ENCODE measurements at places on chromosomes 7 and 10.

DNA sequence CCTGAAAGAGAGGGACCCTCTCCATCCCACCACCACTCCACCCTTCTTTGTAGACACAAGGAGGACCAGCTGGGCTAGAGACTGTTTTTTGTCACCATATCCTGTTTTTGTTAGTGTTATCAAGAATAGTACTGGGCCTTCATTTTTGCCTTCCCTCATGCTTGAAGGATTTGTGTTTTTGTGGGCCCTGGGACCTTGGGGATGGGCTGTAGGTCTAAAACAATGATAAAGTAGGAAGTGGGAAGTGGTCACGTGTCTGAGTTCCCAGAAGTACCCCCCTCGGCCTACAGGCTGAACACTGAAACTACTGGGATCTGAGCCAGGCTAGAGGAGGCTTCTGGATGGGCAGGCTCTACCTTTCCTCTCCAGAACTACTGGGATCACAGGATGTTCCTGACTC, 8.9 kb downstream of the AGFG2 start:
- no peak for DNase-seq

DNA sequence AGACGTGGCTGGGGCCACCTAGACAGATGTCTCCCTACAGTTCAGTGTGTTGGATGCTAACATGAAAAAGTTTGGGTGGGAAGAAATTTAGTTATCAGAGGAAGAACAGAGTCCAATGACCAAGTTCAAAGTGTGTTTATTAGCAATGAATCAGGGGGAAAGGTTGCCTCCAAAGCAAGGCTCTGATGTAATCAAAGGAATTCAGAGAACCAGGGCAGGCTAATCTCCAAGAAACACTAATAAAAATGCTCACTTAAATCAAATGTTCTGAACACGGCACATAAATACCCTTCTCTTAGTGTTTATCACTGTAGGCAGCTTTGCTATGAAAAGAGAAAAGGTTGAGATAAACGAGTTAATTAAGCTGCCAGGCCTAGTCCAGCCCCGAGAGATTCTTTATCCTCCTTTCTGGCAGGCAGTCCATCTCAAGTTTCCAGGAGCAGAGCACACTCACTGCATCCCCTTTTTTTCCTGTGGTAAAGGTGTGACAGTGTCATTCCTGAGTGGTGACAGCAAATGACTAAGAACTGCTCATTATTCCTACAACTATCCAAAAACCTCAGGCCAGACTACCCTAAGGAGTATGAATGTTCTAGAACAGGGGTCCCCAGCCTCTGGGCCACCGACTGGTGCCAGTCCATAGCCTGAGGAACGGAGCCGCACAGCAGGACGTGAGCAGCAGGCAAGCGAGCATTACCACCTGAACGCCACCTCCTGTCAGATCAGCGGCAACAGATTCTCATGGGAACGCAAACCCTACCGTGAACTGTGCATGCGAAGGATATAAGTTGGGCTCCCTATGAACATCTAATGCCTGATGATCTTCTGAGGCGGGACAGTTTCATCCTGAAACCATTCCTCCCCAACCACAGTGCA, 66.9 kb upstream of the FHIP2A start:
- no peak for DNase-seq

GRCh38 chr10:133274751-133275683, 1.7 kb downstream of the ADAM8 start:
- peak; percentile 89 for DNase-seq

- DNase-seq, result no peak
Measured at GRCh38 chr10:67971311-67971710, 86.9 kb downstream of the SIRT1 start.

- no peak for DNase-seq
Measured at GRCh38 chr7:151693140-151693539, 173.4 kb upstream of the RHEB start.

DNA sequence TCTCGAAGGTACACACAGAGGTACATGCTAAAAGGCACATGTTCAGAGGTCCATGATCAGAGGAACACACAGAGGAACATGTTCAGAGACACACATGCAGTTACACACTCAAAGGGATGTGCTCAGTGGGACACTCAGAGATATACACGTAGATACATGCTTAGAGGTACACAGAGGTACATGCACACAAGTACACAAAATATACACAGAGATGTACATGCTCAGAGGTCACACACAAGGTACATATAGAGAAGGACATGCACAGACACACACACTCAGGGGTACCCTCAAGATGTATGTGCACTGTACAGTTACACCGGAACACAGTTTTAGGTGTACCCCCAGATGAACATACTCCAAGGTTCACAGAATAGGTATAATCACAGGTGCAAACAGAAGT, 18.8 kb downstream of the NPC1L1 start:
- no peak for DNase-seq

DNA sequence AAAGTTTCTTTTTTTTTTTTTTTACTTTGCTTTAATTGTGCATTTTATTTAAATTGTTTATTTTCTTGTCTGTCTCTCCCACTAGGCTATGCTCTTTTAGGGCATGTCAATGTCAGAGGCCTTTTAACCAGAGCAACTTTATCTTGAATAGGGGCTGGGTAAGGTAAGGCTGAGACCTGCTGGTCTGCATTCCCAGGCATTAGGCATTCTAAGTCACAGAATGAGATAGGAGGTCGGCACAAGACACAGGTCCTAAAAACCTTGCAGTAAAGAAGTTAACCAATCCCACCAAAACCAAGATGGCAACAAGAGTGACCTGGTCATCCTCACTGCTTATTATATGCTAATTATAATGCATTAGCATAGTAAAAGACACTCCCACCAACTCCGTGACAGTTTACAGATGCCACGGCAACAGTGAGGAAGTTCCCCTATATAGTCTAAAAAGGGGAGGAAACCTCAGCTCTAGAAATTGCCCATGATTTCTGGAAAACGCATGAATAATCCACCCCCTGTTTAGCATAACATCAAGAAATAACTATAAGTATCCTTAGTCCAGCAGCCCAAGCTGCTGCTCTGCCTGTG, 47.0 kb upstream of the FRMD4A start:
- no peak for DNase-seq

- DNase-seq, result no peak
Measured at GRCh38 chr7:143900230-143900766, 1.7 kb downstream of the TCAF1 start.
